Right lung (tissue), 10 donors: ENCODE measurements at places on chromosomes 16 and 17. TPM values are rescaled to one million over a fixed set of nuclear protein-coding genes. Genes with fewer than 3 reads are reported as not detected.

DNA sequence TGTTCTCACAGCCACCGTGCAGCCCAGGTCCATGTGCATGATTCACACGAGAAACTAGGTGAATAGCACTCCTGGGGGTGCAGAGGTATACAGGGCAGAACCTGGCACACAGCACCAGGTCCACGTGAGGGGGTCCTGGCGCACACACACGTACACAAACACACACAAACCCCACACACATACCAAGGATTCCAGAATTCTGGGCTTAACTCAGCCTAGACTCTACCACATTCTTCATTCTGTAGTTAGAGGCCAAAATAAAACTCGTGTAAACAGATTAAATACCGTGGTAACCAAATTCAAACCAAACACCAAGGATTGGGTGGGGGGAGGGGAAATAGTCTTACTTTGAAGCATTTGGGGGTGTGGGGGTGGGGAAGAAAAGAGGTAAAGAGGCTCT lies 58.5 kb downstream of the XYLT1 start:
- DNase-seq, result no peak

DNA sequence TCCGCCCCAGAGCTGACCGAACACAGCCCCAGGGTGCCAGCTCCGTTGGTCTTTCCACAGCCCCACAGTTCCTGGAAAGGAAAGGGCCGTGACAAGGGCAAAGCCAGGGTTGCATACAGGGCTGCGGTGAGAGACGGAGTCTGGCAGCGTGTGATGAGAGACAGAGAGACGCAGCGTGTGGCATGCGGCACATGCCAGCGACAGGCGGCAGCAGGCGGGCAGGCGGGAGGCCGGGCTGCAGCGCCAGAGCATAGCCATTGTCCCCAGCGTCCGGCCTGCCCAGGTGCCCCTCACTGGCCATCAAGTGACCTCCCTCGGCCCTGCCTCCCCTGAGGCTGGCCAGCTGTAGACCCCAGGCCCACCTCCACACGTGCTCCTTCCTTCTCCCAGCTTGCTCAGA lies 8.6 kb downstream of the RTN4RL1 start:
- no peak for DNase-seq

DNA sequence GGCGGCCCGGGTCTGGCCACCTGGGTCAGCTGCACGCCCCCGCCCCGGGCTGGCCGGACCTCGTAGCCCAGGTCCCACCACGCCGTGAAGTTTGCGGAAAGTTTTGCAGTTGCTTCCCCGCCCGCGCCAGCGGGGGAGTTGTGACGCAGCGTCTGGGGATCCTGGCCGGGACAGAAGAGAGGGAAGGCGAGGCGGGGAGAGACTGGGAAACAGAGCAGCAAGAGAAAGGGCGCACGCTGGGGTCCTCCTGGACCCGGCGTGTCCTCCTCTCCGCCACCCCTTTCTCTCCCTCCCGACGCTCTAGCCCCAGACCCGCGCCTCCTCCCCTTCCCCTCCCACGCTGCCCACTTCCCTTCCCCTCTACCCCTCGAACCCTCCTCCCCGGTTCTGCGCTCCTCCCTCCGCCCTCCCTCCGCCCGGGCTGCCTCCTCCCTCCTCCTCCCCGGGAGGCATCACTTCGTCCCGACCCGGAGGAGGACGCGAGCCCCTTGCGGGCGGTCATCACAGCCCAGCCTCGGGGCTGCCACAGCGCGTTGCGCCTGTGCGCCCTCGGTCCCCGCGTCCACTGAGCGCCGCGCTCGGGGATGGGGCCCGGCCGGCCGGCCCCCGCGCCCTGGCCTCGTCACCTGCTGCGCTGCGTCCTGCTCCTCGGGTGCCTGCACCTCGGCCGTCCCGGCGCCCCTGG lies at the start of gene MRC2:
TSS of gene MRC2 (plus strand) at position 452 of the 685 bp plus-strand sequence. CDS start at position 585, 133 bp downstream.
- DNase-seq, result peak; percentile 85

Gene HSPB9
- 0.41 TPM for polyA plus RNA-seq

DNA sequence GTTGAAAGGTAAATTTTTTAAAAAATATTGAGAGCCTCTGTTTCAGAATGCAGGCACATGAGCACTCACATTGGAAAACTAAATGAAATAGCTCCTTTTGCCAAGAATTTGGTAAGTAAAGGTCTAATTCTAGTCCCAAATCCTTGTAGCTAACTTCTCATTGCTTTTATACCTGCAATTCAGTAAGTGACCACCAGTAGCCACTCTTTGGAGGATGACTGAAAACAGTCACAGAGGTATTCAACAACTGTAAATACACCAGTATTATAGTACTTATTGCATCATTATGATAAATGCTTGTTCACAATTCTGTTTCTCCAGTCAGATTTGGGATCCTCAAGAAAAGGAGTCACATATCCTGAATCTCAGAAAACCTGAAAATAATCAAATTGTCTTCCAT lies 562.4 kb upstream of the CDH11 start:
- DNase-seq, result no peak

- no peak for DNase-seq
These were observed 7.6 kb downstream of the CCR7 start for GRCh38 chr17:40557531-40558299.

DNA sequence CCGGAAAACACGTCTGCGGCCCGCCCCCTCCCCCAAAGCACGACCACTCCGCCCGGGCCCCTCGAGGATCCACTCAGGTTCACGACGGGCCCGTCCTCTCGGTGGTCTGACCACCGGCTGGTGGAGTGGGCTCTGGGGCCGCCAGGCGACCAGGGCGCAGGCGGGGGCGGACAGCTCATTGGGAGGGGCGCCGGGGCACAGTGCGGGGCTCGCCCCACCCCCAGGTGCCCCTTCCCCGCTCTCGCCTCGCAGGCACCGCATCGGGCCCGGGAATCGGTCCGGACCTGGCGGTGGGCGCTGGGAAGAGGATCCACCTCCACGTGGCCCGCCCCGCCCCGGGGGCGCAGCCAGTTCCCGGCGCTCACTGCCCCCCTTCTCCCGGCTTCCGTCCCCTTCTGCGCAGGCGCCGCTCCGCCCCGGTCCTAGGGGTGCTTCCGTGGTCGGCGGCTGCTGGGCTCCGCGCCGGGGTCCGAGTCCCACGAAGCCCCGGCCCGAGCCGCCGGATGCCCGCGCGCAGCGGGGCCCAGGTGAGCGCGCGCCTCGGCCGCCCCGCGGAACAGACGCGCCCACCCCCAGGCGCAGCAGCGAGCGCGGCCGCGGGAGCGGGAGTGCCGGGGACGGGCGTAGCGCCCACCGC lies at the start of gene MPG:
TSS of gene MPG (plus strand) at position 419 of the 637 bp plus-strand sequence. CDS start at position 504, 85 bp downstream.
- DNase-seq, result peak; percentile 78
